ENCODE measurements at places on chromosomes 7 and 10. TPM values are rescaled to one million over a fixed set of nuclear protein-coding genes. Genes with fewer than 3 reads are reported as not detected.

DNA sequence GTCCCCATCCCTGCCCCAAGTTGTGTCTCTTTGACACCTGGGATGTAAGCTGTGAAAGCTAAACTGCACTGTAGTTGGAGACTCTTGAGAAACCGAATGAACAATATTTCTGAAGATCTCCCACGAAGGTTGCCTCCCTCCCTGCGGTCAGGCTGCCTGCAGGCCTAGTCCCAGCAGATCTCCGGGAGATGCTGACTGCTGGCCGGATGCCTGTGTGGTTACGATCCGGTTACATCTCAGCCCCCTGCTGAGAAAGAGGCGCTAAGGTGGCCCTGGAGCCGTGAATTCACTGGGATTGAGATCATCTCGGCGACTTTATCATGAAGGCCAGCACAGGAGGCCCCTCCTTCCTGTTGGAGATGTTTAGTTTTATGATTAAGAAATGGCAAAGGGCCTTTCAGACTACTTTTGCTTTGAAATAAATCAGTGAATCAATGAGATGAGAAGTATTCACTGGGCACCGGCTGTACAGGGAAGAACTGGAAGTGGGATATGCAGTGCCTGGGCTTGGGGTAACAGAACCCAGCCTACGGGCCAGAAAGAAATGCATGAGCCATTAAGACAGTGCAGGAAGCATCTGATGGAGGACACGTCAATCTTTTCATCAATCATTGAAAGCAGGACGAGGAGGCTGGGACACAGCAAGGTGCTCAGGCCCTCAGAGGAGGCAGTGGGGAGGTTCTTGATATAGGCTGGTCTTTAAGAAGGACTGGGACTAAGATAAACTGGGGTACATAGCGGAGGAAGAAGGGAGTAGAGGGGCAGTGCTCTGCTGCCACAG is 177.6 kb downstream of the PRKAG2 start:
- DNase-seq: no peak
- H3K27ac ChIP-seq: no peak overlapping the region
- no peaks in the 10 kb centered on the region for H3K27me3 ChIP-seq
- no peaks in the 10 kb centered on the region for H3K36me3 ChIP-seq

- peaks cover 4% of the 10 kb centered on the region for H3K4me1 ChIP-seq
- H3K27ac ChIP-seq: peak overlapping the region; percentile 92
- no peaks in the 10 kb centered on the region for H3K27me3 ChIP-seq
- DNase-seq: no peak
- no peaks in the 10 kb centered on the region for H3K36me3 ChIP-seq
- H3K4me3 ChIP-seq: peak overlapping the region; percentile 70
These were observed 1.1 kb downstream of the ADK start for GRCh38 chr10:74151879-74152722.

DNA sequence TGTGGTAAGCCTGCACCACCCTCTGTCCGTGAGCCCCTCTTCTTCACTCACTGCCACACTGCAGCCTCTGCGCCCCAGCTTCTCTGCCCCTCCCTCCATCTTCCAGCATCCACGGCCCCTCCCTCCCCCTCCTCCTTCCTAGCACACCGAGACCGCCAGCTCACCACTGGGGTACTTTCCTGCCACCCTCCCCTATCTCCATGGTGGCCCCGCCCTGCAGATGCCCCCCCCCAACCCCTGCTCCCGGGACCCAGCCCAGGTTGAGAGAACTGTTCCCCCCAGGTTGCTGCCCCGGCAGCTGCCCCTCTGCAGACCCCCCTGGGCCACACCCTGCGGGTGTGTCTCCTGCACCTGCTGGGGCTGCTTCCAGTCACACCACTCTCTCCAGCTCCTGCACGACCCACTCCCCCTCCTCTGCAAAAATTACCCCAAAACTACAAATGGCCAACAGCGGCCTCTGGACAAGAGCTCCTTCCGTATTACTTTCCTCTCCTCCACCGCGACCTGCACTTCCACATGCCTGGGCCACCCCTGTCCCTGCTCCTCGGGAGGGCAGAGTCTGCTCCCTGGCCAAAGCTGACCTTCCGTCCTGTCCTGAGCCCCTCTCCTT is 209.2 kb upstream of the PPP2R2D start:
- H3K4me3 ChIP-seq: no peak overlapping the region
- H3K4me1 ChIP-seq: no peaks in the 10 kb centered on the region
- no peaks in the 10 kb centered on the region for H3K36me3 ChIP-seq
- H3K27me3 ChIP-seq: no peaks in the 10 kb centered on the region

DNA sequence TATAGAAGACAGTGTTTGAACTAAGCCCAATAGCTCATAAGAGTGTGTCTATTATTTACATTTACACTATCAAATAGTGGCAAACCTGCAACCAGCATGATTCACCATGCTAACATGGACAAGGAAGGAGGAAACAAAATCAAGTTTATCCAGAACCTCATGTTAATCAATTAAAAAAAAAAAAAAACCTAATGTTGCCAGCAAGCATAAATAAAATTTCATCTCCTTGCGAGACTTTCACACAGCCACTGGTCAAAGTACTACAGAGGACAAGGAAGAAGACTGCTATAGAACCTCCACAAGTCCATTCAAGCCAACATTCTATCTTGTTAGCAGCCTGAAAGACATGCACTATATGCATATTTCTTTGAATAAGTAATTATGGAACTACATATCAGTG is 9.7 kb downstream of the TM9SF3 start:
- H3K27me3 ChIP-seq: no peaks in the 10 kb centered on the region
- H3K4me3 ChIP-seq: no peak overlapping the region
- H3K4me1 ChIP-seq: no peaks in the 10 kb centered on the region
- no peak for DNase-seq

The PLAU gene
- 5.2 TPM for total RNA-seq

- H3K4me1 ChIP-seq: no peaks in the 10 kb centered on the region
- no peaks in the 10 kb centered on the region for H3K36me3 ChIP-seq
- H3K27ac ChIP-seq: no peak overlapping the region
- H3K4me3 ChIP-seq: no peak overlapping the region
These were observed 20.6 kb downstream of the ACSL5 start for GRCh38 chr10:112394475-112394875.

The CTAGE6 gene
- total RNA-seq: not detected

GRCh38 chr10:100775386-100775785 is 30.0 kb downstream of the PAX2 start:
- no peak overlapping the region for H3K4me3 ChIP-seq
- H3K27ac ChIP-seq: no peak overlapping the region
- no peaks in the 10 kb centered on the region for H3K4me1 ChIP-seq
- H3K36me3 ChIP-seq: no peaks in the 10 kb centered on the region
- H3K27me3 ChIP-seq: peaks cover 22% of the 10 kb centered on the region
- DNase-seq: no peak

- H3K27me3 ChIP-seq: no peaks in the 10 kb centered on the region
- no peaks in the 10 kb centered on the region for H3K36me3 ChIP-seq
- H3K27ac ChIP-seq: no peak overlapping the region
- no peaks in the 10 kb centered on the region for H3K4me1 ChIP-seq
These were observed 675.8 kb downstream of the KCNMA1 start for GRCh38 chr10:76961841-76962240.

The DYDC1 gene
- total RNA-seq: not detected

DNA sequence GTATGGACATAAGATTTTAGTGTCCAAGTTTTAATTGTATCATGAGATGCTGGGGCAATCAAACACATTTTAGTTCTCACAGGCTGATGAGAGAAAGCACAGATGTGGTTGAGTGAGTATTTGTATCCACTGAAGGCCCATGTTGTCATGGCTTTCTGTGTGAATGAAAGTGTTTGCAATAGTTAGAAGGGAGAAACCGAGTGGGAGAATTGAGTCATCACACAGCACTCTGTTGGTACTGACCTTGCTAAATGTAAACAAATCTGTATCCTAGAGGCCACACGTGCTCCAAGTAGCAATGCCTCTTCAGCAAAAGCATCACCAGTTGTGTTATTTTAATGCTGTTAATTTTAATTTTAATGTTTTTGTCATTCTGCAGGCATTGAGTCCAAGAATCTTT is 121.2 kb downstream of the EMX2 start:
- no peaks in the 10 kb centered on the region for H3K36me3 ChIP-seq
- no peaks in the 10 kb centered on the region for H3K27me3 ChIP-seq
- no peak overlapping the region for H3K27ac ChIP-seq
- no peak overlapping the region for H3K4me3 ChIP-seq

- H3K4me1 ChIP-seq: no peaks in the 10 kb centered on the region
- H3K27me3 ChIP-seq: no peaks in the 10 kb centered on the region
- no peaks in the 10 kb centered on the region for H3K36me3 ChIP-seq
- no peak overlapping the region for H3K27ac ChIP-seq
- DNase-seq: no peak
These were observed 708 bp upstream of the GPR85 start for GRCh38 chr7:113087071-113087998.

DNA sequence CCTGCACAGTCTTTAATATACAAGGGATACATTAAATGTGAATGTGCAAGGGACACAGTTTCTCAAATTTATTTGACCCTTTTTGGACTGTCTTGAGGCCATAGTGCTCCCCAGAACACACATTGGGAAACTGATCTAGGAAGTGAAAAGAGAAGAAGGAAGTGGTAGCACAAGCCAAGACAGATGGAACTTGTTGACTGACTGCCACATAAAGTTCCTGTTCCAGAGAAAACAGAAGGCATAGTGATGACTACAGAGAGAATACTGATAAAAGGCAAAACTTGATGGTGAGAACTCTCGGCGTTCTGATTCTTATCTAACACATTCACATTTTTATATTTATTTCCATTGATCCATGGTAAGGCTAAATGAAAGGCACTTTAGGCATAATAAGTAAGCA is 1216.4 kb downstream of the CNTNAP2 start:
- H3K27ac ChIP-seq: no peak overlapping the region
- no peak for DNase-seq
- H3K4me3 ChIP-seq: no peak overlapping the region
- H3K4me1 ChIP-seq: no peaks in the 10 kb centered on the region
- no peaks in the 10 kb centered on the region for H3K27me3 ChIP-seq
- H3K36me3 ChIP-seq: no peaks in the 10 kb centered on the region

GRCh38 chr7:134691546-134692343 is 45.1 kb downstream of the BPGM start:
- no peaks in the 10 kb centered on the region for H3K36me3 ChIP-seq
- peak overlapping the region; percentile 93 for H3K27ac ChIP-seq
- DNase-seq: peak; percentile 68
- no peak overlapping the region for H3K4me3 ChIP-seq
- no peaks in the 10 kb centered on the region for H3K27me3 ChIP-seq

DNA sequence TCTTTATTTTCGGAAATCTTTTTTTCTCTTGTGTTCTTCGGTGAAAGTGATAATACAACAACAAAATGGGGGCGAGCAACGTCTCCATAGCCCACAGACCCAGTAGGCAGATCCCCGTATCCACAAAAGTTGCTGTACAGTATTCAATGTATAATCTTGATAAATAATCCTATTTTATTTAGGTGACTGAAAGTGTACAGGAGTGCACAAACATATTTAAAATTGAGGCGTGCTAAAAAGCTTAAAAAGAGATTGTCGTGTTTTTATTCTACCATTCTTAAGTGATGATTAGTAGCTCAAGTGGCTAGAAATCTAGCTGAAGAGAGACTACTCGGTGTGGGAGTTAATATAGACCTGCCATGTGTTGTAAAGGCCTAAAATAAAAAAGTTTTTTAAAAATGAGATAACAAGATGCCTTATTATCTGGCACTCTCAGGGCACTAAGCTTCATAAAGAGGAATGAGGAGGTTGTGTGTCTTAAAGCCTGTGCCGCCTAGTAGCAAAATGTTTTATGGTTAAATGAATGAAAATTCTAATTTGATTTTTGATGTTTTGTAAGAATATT is 1.6 kb downstream of the CAPZA2 start:
- H3K27me3 ChIP-seq: no peaks in the 10 kb centered on the region
- H3K36me3 ChIP-seq: no peaks in the 10 kb centered on the region
- peak overlapping the region; percentile 94 for H3K4me3 ChIP-seq

- no peak for DNase-seq
- H3K4me3 ChIP-seq: no peak overlapping the region
- no peaks in the 10 kb centered on the region for H3K27me3 ChIP-seq
- no peaks in the 10 kb centered on the region for H3K36me3 ChIP-seq
- no peak overlapping the region for H3K27ac ChIP-seq
- H3K4me1 ChIP-seq: no peaks in the 10 kb centered on the region
These were observed 54.7 kb upstream of the DKK1 start for GRCh38 chr10:52259426-52259812.

GRCh38 chr7:105000927-105001336 is 13.1 kb upstream of the KMT2E start:
- no peaks in the 10 kb centered on the region for H3K27me3 ChIP-seq
- H3K4me1 ChIP-seq: peaks cover 3% of the 10 kb centered on the region
- H3K36me3 ChIP-seq: no peaks in the 10 kb centered on the region

GRCh38 chr10:120977897-120978296 is 126.7 kb downstream of the WDR11 start:
- H3K36me3 ChIP-seq: no peaks in the 10 kb centered on the region
- H3K27me3 ChIP-seq: no peaks in the 10 kb centered on the region
- no peak overlapping the region for H3K4me3 ChIP-seq
- DNase-seq: no peak
- no peak overlapping the region for H3K27ac ChIP-seq

DNA sequence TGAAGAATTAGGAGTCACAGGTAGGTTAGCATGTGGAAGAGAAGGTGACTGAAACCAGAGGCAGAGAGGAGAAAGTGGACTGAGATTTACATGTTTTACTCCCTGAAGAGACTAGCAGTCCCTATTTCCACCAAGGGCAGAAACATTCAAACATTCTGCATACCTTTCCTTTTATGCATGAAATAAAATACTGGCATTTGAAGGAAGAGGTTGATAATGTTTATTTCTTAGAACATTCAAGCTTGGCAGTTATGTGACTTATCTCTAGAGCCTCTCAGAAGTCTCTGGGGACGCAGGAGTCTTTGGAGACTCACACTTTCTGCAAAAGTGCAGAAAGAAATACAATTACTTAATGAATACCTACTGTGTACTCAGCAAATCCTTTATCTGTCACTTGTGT is 507.1 kb upstream of the C7orf33 start:
- no peaks in the 10 kb centered on the region for H3K36me3 ChIP-seq
- H3K4me1 ChIP-seq: no peaks in the 10 kb centered on the region
- no peak overlapping the region for H3K4me3 ChIP-seq
- no peaks in the 10 kb centered on the region for H3K27me3 ChIP-seq
- no peak overlapping the region for H3K27ac ChIP-seq

GRCh38 chr7:47601119-47601880 is 19.4 kb upstream of the TNS3 start:
- peaks cover 21% of the 10 kb centered on the region for H3K4me1 ChIP-seq
- H3K27me3 ChIP-seq: no peaks in the 10 kb centered on the region
- no peaks in the 10 kb centered on the region for H3K36me3 ChIP-seq
- H3K4me3 ChIP-seq: no peak overlapping the region

The PODXL gene
- 55.6 TPM for total RNA-seq

All from breast epithelium (tissue), 4 donors.